ENCODE measurements at places on chromosomes 13 and 19.

- DNase-seq: no peak
Observed at GRCh38 chr19:53812335-53812734, 11.8 kb downstream of the NLRP12 start.

DNA sequence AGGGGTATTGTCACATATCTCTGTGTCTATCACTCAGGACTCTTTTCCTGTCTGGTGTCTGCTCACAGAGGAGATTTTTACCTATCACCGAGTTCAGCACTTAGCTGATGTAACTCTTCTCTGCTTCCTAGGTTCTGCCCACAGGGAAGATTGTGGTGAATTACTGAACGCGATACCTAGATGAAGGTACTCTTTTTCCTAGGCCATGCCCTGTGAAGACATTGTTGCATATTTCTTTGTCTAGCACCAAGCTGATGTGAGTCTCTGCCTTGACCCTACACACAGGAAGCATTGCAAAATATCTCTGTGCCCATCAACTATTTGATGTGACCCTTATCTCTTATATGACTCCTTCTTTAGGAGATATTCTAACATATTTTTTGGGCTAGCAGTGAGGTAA is 72.1 kb upstream of the ZNF43 start:
- DNase-seq: no peak

- no peak for DNase-seq
Observed at GRCh38 chr13:94412870-94413597, 66.4 kb downstream of the DCT start.

- DNase-seq: no peak
Observed at GRCh38 chr13:36030670-36031331, 100.4 kb downstream of the DCLK1 start.

DNA sequence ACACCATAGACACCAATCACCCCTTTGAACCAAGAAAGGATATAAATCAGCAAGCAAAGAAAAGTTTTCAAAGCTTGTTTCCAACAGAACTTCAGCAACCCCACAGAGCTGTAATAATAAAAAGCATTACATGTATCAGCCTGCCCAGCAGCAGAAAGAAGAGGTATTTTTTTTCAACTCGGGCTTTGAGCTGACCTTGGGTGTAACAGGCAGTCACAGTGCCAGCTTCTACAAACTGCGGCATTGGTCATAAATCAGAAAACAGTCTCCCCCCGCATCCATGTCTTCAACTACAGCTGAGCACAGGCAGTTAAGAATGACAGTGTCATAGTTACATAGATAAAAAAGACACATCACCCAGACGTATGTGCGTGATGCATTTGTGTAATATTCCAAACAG is 671.0 kb upstream of the SLITRK1 start:
- DNase-seq: no peak

DNA sequence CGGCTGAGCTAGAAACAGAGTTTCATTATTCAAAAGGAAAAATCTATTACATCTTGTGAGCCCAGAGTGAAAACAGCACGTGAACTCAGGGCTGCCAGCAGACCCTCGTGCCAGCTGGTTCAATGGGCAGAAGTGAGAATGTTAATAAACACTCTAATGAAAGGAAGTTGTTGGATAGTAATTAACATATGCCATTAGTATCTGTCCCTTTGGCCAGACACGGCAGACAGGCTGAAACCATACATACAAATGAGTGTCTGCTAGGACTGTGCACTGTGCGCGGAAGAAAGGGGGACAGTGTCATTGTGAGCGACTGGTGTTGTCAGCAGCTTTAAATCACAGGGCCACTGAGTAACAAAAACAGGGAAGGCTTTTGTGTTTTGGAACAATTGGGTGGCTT is 121.9 kb upstream of the TSC22D1 start:
- DNase-seq: no peak

DNA sequence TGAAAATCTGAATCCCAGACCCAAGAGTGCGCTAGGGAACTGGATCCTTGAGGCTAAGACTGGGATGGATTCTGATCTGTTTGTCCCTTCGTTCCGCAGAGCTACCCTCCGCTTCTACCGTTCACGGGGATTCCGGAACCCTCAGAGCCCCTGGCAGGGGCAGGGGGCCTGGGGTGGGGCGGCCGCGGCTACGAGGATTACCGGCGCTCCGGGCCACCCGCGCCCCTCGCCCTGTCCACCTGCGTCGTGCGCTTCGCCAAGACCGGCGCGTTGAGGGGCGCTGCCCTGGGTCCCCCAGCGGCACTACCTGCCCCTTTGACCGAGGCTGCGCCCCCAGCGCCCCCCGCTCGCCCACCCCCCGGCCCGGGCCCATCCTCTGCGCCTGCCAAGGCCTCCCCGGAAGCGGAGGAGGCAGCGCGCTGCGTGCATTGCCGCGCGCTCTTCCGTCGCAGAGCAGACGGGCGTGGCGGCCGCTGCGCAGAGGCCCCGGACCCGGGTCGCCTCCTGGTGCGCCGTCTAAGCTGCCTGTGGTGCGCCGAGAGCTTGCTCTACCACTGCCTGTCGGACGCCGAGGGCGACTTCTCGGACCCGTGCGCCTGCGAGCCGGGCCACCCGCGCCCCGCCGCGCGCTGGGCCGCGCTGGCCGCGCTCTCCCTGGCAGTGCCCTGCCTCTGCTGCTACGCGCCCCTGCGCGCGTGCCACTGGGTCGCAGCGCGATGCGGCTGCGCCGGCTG is 7.1 kb downstream of the SPRED3 start:
- DNase-seq: no peak

GRCh38 chr19:4379383-4380253 is 20.7 kb downstream of the SH3GL1 start:
- no peak for DNase-seq

GRCh38 chr19:54462655-54463530 is 685 bp downstream of the LENG9 start:
- no peak for DNase-seq

DNA sequence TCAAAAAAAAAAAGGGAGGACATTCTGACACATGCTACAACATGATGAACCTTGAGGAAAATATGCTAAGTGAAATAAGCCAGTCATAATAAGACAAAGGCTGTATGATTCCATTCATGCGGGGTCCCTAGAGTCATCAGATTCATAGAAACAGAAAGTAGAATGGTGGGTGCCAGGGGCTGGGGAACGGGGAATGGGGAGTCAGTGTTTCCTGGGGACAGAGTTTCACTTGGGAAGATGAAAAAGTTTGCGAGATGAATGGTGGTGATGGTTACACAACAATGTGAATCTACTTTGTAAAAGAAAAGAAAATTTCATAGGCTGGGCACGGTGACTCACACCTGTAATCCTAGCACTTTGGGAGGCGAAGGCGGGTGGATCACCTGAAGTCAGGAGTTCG is 6.1 kb upstream of the CLEC4G start:
- DNase-seq: no peak

GRCh38 chr13:103731959-103732358 is 665.7 kb upstream of the SLC10A2 start:
- no peak for DNase-seq

DNA sequence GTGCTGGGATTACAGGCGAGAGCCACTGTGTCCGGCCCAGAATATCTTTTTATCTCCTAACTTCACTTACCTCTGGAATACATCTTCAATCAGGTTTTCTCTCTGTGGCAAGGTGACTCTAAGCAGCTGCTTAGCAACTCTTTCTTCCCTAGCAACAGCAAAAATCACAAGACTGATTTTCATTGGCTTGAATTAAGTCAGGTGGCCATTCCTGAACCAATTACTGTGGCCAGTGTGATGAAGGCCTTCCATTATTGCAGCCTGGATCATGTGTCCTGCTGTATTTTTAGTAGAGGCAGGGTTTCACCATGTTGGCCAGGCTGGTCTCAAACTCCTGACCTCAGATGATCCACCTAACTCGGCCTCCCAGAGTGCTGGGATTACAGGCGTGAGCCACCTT is 9.0 kb upstream of the LTBP4 start:
- DNase-seq: no peak

- no peak for DNase-seq
Observed at GRCh38 chr19:326871-327270, 17.7 kb downstream of the MIER2 start.

GRCh38 chr13:109275852-109276251 is 510.5 kb downstream of the IRS2 start:
- DNase-seq: no peak

GRCh38 chr13:60716313-60716712 is 319.3 kb downstream of the TDRD3 start:
- no peak for DNase-seq

DNA sequence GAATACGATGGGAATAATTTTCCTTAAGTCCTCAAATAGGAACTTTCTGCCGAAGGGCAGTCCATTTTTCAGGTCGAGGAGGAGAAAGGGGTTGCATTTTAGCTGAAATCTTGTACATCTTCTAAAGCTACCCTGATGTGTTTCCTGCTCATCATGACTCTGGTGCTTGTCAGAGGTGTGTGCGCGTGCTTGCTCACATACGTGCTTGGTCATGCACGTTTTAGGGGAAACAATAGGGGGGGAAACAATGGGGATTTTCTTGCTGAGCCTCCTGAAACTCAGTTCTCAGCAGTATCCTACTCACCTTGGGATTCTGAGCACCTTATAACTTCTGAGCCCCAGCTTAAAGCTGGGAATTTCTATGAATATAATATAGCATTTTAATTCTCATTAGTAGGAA is 44.7 kb downstream of the TM9SF2 start:
- DNase-seq: no peak

GRCh38 chr13:32432856-32433255 is 4.9 kb upstream of the N4BP2L1 start:
- DNase-seq: no peak

DNA sequence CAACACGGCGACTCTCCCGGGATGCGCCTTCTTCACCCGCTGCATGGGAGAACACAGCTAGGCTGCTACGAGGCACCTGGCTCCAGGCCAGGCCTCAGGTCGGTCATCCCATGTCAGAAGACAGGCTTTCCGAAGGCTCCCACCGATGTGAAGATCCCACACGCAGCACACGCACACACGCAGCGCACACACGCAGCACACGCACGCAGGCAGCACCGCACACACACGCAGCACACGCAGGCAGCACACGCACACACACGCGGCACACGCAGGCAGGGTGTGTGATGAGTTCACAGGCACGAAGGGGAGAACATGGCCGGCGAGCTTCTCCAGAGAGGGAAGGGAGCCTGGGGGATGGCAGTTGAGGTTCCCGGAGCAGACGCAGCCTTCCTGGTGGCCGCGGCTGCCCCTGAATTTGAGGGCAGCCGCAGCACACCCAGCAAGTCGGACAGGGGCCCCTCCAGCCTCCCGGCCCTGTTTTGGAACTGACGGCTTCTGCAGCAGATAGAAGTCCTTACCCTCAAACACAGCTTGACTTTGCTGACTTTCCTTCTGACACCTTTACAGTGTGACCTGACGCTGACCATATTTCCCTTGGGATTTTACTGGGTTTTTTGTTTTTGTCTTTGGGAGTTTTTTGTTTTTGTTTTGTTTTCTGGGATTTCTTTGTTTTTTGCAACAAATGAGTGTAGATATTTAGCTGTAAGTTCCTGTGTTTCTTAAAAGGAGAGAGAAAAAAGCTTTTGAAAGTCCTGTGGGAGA is 55.9 kb downstream of the RASA3 start:
- DNase-seq: no peak

GRCh38 chr13:91771229-91771628 is 372.8 kb downstream of the GPC5 start:
- DNase-seq: no peak

DNA sequence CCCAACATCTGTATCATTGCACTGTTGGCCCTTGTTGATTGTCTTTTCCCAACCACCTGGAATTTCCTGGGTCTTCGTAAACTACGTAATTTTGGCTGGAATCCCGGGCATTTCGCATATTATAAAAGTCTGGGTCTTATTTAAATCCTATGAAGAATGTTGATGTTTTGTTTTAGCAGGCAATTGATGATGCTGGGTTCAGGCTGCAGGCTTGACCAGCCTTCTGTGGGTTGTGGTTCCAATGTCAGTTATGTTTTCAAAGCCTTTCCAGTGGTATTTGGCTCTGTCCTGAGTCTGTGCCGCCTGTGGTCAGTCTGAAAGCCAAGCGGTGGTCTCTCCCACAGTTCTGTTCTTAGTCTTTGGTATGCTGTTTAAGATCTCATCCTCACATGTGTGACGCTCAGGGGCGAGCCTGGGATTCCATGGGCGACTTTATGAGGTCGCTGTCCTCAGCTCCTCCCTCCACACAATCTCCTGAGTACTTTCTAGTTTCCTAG is 12.4 kb downstream of the SLC35E1 start:
- DNase-seq: no peak

DNA sequence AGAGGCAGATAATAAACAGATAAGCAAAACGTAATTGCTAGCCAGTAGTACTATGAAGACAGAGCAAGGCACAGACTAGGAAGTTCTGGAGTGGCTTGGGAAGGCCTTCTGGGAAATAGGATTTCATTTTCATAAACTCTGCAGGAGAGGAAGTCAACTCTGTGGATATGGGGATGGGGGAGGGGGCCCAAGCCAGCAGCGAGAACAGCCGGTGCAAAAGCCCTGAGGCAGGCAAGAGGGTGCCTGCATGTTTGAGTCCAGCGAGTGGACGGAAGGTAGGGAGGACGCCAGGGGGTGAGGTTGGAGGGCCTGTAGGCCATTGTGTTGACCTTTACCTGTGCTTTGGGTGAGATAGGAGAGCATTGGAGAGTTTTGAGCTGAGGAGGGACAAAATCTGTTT is 9.0 kb upstream of the ASF1B start:
- no peak for DNase-seq
